CD4-positive, alpha-beta T cell treated with Interleukin-21 for 1 hour (primary cell): ENCODE measurements at places on chromosomes 1 and 21.

- peak; percentile 73 for DNase-seq
Measured at GRCh38 chr1:107785496-107786202, 179.3 kb downstream of the VAV3 start.

DNA sequence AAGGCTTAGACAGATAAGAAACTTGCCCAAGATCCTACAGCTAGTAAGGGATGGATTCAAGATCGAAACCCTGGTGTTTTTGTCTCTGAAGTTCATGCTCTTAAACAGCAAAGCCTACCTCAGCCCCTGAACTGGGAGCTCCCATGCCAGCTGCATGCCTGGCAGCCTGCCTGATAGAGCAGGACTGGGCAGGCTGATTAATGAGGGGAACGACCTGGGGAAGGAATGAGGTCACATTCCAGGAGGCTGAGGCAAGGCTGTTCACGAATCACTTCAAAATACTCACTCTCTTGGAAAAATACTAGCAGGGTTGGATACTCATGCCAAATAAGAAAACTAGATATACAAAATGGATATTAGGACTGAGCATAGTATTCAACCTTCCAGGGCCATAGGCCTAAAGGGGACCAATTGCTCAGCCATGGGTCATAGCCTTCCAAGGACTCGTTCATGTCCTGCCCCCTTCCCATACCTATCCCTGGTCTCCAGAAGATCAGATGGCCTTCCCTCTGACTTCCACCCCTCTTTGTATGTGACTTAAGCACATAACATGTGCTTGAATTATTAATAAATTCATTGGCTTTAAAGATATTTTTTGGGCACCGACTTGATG, 15.6 kb upstream of the TACSTD2 start:
- no peak for DNase-seq

GRCh38 chr1:63268876-63269275, 53.5 kb upstream of the FOXD3 start:
- DNase-seq = no peak

GRCh38 chr1:109658533-109659042, 2.7 kb downstream of the GSTM4 start:
- no peak for DNase-seq

GRCh38 chr21:35294231-35294898, 245.3 kb upstream of the RUNX1 start:
- DNase-seq = no peak

GRCh38 chr1:231676487-231676886, 49.9 kb downstream of the DISC1 start:
- no peak for DNase-seq

- no peak for DNase-seq
Measured at GRCh38 chr1:154720328-154721297, 112.6 kb upstream of the ADAR start.

DNA sequence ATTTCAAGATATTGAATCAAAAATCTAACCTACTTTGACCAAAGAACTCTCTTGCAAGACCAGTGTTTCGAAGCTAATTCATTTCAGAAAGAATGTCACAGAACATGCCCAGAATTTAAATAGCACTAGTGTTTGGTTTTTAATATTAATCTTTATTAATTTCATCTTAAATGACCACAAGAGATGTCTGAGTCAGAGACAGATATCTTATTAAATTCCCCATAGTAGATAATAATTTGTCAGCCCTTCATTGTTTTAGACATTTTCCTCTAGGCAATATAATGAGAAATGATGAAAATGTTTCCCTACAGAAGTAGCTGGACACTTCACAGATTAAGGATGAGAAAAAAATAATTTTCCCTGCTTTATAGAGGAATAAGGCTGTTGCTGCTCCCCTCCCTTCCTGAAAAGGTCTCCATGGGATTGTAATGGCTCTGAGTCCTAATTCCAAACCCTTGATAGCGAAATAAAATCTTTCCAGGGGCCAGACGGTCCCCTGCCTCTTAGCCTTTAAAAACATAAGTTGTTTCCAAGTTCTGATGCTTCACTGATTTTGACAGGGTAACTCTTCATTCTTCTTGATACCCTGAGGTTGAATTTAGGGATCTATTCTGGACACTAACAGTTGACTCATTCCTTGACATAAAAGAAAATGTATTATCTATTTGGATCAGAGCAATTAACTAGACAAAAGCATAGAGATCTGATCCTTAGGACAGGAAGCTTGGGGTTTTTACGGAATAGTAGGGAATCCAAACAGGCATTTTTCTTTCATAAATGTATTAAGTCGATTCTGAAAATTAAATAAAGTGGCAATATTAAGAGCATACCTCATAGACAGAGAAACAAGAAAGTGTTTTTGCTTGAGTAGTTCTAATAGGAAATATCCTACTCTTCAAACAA, 820.8 kb downstream of the BRINP3 start:
- DNase-seq = no peak
